ENCODE measurements at places on chromosomes 7 and 10. TPM values are rescaled to one million over a fixed set of nuclear protein-coding genes. Genes with fewer than 3 reads are reported as not detected.

- no peak for DNase-seq
Observed at GRCh38 chr7:138999414-138999813, 18.2 kb upstream of the KIAA1549 start.

DNA sequence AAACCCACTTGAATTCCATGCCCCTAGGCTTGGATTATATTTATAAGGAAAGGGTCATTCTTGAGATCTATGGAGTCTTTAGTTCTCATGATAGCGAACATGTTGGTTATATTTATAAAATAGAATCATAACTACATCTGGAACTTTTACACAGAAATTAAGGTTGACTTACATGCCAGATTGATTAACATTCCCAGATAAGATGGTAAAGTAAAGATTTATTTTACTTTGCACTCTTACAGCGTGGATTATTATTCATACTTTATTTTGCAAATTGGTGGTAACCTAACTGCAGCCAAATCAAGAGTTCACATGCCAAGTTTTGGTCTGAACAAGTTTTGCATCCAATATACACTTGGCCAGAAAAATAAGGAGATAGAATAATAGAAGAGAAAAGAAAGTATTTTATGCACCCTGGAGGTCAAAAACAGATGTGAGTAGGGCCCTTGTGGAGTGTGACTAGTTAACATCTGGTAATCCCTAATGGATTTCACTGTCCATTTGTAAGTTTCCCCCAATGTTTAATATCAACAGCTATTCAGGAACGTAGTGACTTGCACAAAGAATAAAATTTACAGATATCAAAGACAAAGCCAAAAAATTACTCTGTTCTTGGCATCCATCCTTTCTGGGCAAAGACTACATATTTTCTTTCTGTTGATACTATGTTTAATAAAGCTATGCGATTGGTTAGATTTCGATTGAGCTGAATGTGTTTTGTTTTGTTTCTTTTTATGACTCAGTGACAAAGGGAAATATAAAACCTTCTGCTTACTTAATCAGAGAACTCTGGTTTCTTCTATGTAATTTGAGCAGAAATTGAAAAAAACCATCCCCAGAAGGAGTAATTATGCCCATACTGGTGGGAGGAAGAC, 10.1 kb upstream of the TMEM26 start:
- DNase-seq = no peak

CFAP58 gene
- polyA plus RNA-seq = not detected

GATA3 gene
- polyA plus RNA-seq = 0.07 TPM

KIF5B gene
- 7.5 TPM for polyA plus RNA-seq

All from CD14-positive monocyte (primary cell).